CD4-positive, alpha-beta memory T cell (primary cell): ENCODE measurements at places on chromosomes 1 and 21. TPM values are rescaled to one million over a fixed set of nuclear protein-coding genes. Genes with fewer than 3 reads are reported as not detected.

ATP1A4 gene
- polyA plus RNA-seq: not detected

AGT gene
- not detected for polyA plus RNA-seq

FASLG gene
- 0.81 TPM for polyA plus RNA-seq

CENPF gene
- polyA plus RNA-seq: 0.02 TPM

OR6K3 gene
- polyA plus RNA-seq: not detected

PLA2G2D gene
- polyA plus RNA-seq: not detected
